GM06990 (cell line): ENCODE measurements at places on chromosomes 4 and X.

DNA sequence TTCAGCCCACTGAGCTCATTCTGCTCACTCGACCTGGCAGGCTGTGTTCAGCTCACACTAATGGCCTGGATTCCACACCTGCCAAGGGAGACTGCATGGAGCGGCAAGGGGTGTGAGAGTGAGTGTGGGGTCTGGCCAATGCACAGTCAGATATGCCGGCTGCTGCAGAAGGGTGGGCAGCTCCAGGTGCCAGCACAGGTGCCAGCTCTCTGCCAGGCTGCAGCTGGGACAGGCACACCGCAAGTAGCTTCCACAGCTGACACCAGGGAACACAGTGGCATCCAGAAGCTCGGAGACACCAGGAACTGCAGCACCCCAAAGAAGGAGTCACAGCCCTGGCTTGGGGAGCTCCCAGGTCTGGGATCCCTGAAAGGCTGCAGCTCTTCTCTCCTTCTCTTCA, 83.7 kb downstream of the PRDM5 start:
- no peak for DNase-seq

DNA sequence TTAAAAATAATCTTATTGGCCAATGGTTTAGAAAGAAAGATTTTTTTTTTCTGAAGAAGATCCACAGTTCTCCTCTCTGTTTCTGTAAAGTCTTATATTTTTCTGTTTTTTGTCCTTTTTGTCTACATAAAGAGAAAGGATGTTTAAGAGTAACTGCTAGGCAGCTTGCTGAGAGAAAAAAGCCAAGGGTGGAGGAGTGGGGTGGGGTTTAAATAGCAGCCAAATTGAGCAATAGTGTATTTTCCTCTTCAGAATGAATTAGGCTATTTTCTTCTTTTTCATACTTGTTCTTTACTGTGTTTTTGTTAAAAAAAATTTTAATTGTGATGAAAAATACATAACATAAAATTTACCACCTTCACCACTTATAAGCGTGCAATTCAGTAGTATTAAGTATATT, 224.6 kb downstream of the SOWAHB start:
- no peak for DNase-seq

GRCh38 chr4:101711590-101712260, 78.8 kb upstream of the BANK1 start:
- no peak for DNase-seq

GRCh38 chrX:134883137-134883700, 107.6 kb upstream of the SMIM10 start:
- DNase-seq: no peak

DNA sequence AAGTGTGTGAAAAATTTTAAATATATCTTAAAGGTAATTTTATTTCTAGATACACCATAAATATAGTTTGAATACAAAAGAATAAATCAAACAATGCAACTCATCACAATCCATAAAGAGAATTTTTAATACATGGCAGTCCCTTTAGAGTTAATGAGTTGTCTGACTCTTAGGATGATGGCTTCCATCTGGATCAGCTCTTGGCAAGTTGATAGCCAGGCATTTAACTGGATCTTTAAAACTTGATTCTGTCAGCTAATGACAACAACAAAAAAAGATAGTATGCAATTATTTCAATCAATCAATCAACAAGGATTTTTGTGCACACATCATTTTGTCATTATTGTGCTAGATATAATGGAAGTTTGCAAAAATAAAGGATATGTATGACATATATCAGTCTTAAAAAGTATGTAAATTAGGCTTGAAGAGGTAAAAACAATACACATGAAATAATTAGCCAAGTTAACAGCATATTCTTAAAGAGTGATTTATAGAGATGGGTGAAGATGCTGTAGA, 174.9 kb upstream of the PCDH18 start:
- no peak for DNase-seq

GRCh38 chr4:88457307-88458103, 586 bp downstream of the HERC5 start:
- DNase-seq: no peak

DNA sequence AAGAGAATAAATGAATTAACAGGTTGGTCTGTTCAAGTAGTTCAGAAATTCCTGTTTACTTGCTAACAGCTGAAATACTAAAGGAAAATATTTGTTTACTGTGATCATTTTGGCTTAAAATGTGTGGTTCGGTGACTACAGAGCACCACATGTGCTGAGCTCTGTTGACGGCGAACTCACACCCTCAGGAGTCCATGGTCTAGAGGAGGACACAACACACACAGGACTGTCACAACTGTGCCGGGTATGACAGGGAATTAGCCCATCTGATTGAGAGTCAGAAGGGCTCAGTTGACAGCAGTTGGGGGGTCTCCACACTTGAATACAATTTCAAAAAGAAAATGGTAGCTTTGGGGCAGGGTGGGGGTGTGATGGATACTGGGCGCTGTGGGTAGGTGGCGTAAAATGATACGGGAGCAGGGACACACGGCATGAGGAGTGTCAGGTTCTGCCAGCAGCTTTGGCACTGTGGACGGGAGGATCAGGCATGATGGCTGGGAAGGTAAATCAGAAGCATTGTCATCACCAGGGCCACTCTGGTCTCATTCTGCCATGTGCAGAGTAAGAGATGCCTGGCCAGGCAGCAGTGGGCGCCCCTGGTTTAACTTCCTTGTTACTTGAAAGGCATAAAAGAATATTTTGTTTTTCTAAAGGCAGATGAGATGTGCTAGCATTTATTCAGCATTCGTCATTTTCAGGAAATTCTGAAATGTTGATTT, 33.3 kb downstream of the CLDN22 start:
- no peak for DNase-seq

DNA sequence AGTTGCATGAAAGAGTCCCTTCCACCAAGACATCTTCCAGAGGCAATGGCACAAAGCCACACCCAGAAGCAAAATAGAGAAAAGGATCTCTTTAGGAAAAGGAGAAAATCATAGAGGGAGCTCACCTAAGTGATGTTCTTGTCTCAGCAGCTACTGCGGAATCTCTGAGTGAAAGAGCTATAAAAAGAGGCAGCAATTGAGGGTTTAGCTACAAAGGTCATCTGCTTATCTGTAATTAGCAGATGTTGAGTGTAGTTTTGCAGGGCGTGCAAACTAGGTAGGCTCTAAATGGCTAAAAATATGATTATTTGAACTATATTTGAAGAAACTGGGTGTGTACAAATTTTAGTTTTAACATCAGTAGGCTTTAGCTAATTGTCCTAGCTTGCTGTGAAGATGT, 276.0 kb downstream of the HS3ST1 start:
- DNase-seq: no peak

DNA sequence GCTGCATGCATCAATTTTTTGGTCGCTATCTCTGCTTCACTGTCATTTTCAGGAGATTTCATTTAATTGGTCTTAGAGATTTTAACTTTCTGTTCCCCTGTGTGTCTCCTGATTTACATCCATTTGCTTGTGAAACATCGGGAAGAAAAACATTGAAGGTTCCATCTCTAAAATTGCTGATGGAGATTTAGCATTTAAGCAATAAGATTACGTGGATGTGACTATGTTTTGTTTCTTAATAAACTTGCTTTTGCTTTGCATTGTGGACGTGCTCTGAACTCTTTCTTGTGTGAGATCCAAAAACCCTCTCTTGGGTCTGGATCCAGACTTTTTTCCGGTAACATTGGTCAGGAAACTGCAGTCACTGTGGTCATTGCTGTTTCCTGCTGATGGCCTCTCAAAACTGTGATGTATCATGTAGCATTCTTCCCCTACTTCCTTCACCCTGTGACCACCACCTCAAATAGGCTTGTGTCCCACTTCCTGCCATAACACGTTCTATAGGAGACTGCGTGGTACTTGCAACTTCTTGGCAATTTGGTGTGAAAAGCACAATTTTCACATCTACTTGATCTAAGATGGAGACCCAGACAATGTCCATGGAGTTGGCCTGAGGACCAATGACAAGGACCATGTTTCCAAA, 4.9 kb downstream of the CXCL2 start:
- DNase-seq: no peak

DNA sequence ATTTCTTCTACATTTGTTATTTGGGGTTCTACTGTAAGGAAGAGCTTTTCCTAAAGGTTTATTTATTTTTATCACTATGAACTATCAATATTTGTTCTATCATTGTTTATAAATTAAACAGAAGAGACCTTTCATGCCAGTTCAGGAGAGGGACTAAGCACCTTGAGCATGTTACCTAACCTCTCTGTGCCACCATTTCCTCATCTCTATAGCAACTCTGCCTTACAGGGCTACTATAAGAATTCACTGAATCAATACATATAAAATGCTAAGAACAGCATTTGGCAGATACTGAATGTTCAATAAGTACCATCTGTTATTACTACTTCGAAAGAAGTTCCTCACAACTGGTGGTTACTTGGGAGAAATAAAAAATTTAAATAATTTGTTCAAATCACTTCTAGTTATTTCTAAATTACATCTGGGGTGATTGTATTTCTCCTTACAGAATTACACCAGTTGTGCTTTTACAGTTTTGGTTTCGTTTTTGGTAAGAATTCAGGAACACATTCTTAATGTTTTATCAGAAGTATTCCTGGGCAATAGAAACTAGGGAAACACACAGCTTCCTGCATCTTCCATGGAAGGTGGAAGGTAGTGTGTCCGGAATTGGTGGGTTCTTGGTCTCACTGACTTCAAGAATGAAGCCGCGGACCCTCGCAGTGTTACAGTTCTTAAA, 32.9 kb downstream of the EREG start:
- no peak for DNase-seq

- DNase-seq: no peak
These were observed 2178.2 kb downstream of the ARAP2 start for GRCh38 chr4:34066126-34066525.

DNA sequence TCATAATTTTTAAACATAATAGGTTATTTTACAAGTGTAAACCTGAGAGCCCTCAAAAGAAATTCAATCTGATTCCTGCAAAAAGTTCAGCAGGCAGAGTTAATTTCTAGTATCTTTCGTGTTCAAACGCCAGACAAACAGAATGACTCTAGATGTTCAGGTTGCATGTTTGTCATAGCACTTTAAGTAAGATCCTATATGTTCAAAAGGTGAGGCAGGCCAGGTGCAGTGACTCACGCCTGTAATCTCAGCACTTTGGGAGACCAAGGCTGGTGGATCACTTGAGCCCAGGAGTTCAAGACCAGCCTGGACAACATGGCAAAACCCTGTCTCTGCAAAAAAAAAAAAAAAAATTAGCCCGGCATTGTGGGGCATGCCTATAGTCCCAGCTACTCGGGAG, 1.1 kb upstream of the RASSF6 start:
- no peak for DNase-seq

DNA sequence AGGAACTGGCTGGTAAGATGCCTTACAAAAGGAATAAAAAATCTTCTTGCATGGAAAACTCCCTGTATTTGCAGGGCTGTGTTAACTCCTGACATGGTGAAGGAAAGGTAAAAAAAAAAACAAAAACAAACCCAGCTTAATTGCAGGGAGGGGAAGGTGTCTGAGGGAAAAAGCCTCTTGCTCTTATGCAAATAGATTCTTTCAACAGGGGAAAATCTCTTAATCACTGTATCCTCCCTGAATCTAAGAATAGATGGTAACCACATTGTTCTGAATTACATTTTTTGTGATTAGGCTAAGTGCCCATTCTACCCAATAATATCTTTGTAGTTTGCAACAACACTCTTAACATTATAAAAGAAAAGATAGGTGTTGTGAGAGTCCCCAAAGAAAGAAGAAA, 172.6 kb downstream of the RBM46 start:
- DNase-seq: no peak

DNA sequence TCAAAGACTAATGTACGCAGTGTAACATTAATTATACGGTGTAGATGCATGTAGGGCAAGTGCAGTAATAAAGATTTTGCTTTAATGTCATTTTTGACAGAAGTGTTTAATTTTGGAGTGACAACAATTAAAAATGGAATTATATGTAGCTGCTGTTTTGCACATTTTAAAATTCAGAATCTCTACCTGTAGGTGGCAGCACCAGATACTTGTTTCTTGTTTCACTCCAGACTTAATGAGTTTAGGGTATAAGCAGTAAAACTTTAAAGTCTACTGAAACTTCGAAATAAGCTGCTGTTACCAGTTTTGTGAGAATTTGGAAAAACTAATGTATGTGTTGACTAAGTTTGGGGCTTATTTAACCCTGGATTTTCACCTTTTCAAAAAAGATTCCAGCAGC, 144.9 kb downstream of the POLA1 start:
- no peak for DNase-seq

DNA sequence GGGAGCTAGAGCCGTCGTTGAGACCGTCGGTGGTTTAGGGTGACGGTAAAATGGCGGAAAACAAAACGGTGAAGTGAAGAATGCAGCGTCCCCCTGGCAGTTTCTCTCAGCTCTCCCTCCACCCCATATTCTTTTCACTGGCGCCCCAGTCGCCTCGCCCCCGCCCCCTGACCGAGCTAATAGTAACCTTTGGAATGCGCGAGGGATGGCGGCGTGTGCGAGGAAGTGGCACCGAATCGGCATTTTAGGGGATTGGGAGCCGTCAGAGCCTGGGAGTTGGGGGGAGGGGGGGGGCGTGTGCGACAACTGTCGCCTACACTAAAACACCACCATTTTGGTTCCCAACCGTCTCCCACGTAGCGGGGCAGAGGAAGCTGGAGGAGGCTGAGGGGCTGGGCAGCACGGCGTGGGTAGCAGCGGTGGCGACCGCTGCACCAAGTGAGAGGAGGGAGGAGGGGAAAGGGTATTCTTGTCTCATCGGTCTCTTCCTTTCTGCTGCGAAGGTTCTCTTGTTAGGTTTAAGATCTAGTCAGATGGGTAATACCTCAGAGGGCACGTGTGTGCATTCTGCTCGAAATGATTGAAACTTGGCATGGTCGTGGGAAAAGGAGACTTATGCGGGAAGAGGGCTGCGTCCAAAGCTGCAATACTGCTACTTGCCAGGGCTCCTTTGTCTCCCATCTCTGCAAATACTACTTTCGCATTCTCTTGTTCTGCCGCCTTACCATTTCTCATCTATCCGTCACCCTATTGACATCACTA, 840 bp downstream of the ZNF711 start:
- DNase-seq: peak; percentile 40

- no peak for DNase-seq
These were observed 488.4 kb upstream of the TECRL start for GRCh38 chr4:64897683-64898082.

DNA sequence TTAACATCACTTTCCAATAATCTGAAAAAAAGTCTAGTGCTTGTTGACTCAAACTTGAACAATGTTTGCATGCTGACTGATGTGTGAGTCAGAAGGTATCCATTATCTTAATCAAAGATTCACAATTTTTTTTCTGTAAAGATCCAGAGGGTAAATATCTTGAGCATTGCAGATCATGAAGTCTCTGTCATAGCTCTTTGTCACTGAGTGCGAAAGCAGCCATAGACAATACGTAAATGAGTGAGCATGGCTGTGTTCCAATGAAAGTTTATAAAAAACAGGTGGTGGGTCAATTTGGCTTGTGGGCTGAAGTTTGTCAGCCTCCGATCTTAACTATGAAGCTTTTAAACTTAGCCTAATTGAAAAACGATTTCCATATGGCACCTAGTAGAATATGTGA, 37.7 kb downstream of the NHS start:
- no peak for DNase-seq

GRCh38 chr4:186701273-186701672, 22.4 kb downstream of the FAT1 start:
- no peak for DNase-seq
